ENCODE measurements at places on chromosomes 1 and 21.
A peak's percentile ranks its signal among the peaks of the same experiment; 100 is the strongest.

GRCh38 chr1:156511644-156512043 is 11.1 kb upstream of the MEF2D start:
- no peak for DNase-seq

DNA sequence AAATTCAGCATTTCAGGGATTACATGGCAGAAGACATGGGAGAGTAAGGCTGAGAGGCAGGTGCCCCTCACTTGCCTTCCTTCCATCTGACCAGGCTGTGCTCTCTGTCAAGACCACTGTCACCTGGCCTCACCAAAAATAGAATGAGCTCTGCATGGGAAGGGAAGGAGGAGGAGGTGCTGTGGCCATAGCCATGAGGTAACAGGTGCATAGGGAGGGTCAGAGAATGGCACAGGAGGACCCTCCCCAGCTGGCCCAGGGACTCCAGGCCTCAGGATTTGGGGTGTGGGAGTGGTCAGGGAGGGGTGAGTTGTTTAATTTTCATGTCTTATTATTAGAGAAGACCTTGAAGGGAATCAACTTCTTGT is 192.3 kb downstream of the FCRL5 start:
- DNase-seq, result no peak

- DNase-seq, result no peak
These were observed 229.2 kb downstream of the RHOU start for GRCh38 chr1:228964178-228965089.

DNA sequence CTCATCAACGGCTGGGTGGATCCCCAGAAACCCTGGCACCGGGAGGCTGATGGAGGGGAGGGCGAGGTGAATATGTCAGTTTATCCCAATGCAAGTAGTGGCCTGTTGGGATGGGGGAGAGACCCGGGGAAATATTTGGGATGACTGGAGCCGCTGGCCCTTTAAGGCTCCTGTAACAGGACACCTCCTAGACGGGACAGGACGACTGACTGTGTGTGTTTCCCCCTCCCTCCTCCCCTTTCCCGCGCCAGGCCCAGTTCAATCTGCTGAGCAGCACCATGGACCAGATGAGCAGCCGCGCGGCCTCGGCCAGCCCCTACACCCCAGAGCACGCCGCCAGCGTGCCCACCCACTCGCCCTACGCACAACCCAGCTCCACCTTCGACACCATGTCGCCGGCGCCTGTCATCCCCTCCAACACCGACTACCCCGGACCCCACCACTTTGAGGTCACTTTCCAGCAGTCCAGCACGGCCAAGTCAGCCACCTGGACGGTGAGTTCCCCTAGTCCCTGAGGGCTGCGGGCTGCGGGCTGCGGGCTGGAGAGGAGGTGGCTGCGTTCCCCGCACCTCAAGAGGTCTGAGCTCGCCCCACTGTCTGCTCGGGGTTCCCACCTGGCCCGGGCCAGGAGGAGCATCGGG is 44.8 kb upstream of the CCDC27 start:
- DNase-seq, result no peak

DNA sequence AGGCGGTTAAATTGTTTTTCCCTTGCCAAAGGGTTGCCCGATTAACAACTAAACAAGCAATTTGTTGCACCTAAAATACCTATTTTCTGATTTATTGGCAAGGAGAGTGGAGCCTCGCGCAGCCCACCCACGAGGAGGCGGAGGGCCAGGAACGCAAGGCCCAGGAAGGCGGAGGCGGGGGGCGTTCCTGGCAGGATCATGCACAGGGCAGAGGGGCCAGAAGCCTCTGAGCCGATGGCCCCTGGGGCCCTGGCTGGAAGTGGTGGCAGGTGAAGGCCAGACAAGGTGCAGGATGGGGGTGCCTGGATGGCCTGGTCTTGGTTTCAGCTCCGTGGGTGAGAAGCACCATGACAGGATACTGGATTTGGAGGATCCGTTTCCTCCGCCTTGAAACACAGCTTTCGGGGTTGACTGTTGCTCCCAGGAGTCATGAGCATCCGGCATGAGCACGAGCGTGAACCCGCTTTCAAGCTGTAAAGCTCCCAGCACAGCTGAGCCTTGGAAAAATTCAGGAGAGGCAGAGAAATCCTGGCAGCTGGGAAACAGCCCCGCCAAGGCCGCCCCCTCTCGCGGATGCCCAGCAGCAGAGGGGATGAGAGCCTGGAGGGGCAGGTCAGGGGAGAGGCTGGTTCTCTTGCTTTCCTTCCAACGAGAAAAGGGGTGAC is 35.0 kb downstream of the AJAP1 start:
- no peak for DNase-seq

- DNase-seq, result no peak
These were observed 3.3 kb downstream of the CSRP1 start for GRCh38 chr1:201503397-201504176.

- no peak for DNase-seq
These were observed 39.3 kb upstream of the LRRC7 start for GRCh38 chr1:69528376-69528775.

DNA sequence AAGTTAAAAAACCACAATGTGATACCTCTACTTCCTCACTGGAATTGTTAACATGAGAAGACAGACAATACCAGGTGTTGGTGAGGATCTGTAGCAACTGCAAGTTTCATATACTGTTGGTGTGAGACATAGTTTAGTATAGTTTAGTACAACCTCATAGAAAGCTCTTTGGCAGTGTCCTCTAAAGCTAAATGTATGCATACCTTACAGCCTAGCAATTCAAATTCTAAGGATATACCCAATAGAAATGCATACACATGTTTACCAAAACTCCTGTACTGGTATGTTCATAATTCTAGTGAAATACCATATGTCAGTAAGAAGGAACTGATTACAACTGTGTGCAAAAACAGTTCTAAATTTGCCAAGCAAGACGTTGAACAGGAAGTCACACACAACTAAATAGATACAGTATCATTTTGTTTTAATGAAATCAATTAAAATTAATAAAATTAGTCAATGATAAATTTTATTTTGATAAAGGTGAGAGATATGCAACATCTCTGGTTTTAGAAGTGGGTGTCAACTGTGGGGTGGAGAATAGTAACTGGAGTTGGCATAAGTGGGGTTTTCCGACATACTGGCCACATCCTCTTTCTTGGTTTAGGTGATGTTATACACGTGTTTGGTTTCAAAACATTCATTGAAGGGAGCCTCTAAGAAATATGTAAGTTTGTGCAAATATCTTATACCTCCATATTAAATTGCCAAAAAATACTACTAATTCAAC is 450.7 kb downstream of the PTPRC start:
- peak; percentile 29 for DNase-seq

GRCh38 chr1:3194760-3195479 is 125.9 kb downstream of the PRDM16 start:
- no peak for DNase-seq

- no peak for DNase-seq
These were observed 3.0 kb downstream of the ANKRD45 start for GRCh38 chr1:173666646-173667045.

- no peak for DNase-seq
These were observed 315.4 kb downstream of the DSCAM start for GRCh38 chr21:40531431-40532110.

DNA sequence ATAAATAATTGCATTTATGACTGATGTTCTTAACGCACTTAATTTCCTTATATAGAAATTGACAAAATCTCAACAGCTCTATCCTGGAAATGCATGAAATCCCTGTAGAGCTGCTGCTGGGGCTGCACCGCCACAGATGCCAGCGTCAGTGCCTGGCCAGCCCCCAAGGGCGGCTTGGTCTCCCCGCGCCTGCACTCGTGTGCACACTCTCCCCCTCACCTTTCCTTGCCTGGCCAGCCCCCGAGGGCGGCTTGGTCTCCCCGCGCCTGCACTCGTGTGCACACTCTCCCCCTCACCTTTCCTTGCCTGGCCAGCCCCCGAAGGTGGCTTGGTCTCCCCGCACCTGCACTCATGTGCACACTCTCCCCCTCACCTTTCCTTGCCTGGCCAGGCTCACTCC is 11.3 kb downstream of the TPRG1L start:
- no peak for DNase-seq

- DNase-seq, result no peak
These were observed 161.8 kb downstream of the CLIC6 start for GRCh38 chr21:34830386-34831170.

GRCh38 chr1:81554108-81554507 is 246.6 kb upstream of the ADGRL2 start:
- DNase-seq, result no peak
